Neuronal stem cell (in vitro differentiated cells): ENCODE measurements at places on chromosomes 6 and 20.

- no peak for DNase-seq
These were observed 59.8 kb upstream of the ARMC2 start for GRCh38 chr6:108788416-108788815.

DNA sequence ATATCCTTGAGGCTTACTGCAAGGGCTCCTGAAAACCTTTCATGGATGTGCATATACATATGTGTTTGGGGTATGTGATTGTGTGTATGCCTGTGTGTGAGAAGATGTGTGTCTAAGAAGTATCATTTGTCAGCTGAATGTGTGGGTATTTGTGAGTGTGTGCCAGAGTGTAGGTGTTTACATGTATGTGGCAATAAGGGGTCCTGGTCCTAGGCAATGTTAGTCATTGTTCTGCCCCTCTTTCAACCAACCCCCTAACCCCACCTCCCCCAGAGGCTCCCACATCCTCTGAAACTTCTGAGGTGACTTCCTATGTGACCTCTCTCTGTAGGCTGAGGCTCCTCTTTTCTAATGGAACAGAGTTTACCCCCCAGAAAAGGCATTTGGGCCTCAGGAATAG lies 186.4 kb downstream of the LRFN2 start:
- no peak for DNase-seq

GRCh38 chr6:43736844-43737243 lies 33.2 kb upstream of the VEGFA start:
- DNase-seq: no peak

- no peak for DNase-seq
These were observed 32.9 kb downstream of the PNLDC1 start for GRCh38 chr6:159832946-159833345.

- DNase-seq: no peak
These were observed 33.2 kb upstream of the KIF3B start for GRCh38 chr20:32244150-32244823.

GRCh38 chr6:164520916-164521315 lies 788.5 kb downstream of the C6orf118 start:
- DNase-seq: no peak

DNA sequence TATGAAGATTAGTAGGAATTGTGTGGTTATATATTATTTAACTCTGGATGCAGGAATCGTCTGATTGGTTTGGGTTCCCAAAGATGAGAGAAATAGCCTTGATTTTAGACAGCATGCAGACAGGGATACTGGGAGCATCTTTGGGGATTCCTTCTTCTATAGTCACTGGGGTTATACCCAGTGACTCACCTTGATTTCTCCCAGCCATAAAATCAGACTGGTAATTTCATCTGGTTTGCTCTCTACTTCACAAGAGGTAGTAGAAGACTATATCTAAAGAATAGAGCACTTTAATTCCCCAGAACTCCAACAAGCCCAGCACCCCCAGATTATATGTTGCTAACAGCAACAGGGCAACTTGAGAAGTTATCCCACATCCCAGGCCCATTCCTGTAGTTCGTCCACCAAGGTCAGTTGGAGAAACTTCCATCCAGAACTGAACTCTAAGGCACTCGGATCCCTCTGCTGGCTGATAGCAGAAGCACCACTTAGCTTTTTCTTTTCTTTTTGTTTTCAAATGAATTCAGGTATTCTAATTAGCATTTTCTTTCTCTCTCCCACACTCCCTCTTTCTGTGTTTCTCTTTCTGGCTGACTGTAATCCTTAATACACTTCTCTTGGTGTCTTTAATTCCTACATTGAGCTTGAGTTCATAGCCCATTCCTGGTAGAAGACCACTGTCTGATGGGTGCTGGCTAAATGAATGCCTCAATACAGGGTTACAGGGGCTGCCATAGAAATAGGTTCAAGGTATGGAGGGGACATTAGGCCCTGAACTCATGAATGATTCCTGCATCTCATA lies 20.4 kb upstream of the EFHC1 start:
- peak; percentile 54 for DNase-seq

- no peak for DNase-seq
These were observed 157.0 kb upstream of the SGK1 start for GRCh38 chr6:134474955-134475354.

DNA sequence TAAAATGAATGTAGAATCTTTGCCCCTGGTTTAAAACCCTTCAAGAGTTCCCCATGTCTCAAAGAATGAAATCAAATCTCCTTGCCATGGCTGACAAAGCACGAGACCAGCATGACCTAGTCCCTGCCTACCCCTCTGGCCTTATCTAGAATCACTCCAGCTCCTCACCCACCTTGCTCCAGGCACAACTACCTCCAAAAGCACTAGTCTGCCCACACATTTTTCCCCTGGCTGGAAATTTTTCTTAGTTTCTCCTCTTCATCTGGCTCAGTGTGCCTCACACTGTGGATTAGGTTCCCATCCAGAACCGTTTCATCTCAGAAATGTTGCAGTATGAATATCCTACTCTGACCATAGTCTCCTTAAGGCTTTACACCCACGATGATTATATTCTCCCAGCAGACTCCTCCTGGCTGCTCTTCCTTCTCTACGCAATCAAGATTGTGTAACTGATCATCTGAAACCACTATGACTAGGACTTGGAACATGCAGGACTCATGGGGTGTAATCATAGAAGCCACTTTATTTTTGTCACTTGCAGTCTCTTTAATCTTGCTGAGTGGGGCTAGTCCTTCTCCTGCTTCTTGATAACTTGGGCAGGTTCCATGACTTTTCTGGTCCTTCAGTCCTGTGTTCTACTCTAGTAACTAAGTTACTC lies 7.8 kb upstream of the MRS2 start:
- no peak for DNase-seq

DNA sequence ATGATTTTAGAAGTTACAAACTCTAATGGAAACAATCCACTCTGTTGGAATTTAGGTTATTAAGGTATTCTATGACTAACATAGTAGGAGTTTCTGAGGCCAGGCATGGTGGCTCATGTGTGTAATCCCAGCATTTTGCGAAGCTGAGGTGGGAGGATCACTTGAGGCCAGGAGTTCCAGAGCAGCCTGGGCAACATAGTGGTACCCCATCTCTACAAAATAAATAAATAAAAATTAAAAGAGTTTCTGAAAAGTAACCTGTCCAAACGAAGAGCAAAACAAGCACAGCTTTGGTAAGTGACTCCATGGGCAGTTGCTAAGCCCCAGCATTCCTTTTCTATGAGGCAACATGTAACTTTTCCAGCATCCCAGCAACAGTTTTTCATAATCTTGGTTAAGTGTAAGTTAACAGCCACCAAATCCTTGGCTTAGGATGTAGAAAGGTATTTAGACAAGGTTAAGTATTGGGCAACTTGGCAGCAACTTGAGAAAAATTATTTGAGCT lies 86.3 kb downstream of the SOX4 start:
- no peak for DNase-seq

DNA sequence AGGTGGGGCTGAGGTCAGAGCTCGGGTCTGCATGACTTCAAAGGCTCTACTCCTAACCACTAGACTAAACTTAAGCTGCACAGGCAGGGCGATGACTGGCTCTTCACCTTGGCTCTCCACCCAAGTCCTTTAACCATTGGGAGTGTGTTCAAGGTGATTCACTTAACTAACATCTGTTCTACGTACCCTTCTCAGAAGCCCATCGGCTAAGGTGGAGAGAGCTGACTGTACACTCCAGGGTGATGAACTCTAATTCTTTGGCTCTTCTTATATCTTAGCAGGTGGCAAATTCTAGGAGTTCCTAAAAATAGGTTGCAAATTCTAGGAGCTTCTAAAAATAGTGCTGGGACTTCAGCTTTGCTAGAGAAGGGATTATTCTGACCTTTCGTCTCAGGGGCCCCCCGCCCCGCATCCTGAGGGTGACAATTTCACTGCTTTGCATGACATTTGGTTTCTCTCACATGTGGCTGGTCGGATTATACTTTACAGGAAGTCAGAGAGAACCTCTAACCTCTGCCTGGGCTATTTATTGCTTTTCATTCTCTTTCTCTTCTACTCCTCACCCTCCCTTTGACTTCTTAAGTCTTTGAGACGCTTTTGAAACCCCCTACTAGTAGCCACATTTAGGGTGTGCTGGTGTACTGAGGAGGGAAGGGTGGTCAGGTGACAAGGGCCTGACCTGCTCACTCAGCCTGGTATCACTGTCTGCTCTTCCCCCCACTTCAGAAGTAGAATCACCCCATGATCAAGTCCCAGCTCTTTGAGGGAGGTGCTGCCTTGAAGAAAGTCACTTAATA lies 55.5 kb downstream of the PRDM1 start:
- DNase-seq: no peak

GRCh38 chr6:106966671-106967640 lies 7.6 kb downstream of the CD24 start:
- no peak for DNase-seq

DNA sequence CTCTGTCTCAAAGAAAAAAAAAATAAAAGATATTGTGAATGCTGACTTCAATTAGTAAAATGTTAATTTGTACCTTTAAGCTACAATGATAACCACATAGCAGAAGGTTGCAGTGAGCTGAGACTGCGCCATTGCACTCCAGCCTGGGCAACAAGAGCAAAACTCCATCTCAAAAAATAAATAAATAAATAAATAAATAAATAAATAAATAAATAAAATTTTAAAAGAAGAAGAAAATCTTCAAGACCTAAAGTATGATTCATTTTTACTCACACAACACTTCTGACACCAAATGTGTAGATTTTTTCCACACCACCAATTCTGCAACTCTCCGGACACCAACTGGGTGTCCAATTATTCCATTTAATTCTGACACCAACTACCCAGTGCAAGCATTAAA lies 28.8 kb upstream of the MBOAT1 start:
- no peak for DNase-seq

- peak; percentile 5 for DNase-seq
These were observed 3.7 kb downstream of the FOXF2 start for GRCh38 chr6:1392813-1393640.

GRCh38 chr6:133632906-133633305 lies 256.0 kb upstream of the TCF21 start:
- no peak for DNase-seq

GRCh38 chr6:3804964-3805363 lies 44.2 kb upstream of the FAM50B start:
- DNase-seq: no peak

GRCh38 chr20:51763965-51764602 lies 4.1 kb downstream of the ATP9A start:
- DNase-seq: no peak

DNA sequence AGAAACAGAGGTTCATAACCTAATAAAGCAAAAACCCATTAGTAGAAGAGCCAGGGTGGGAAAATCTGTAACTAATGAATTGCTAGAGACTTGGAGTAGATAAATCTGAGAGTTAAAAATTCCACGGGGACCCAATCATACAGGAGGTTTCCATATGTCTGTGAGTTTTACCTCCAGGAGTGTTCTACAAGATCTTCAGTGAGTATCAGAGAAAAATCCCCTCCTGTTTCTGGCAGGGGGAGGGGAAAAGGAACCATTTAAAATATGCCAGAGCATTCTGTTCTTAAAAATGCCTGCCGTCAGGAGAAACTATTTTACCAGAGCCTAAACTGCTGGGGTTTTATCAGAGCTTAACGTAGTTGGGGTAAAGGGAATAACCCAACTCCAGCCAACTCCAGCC lies 54.0 kb upstream of the PLN start:
- DNase-seq: no peak

- DNase-seq: no peak
These were observed 80.9 kb downstream of the DLL1 start for GRCh38 chr6:170210026-170210390.

GRCh38 chr20:51184289-51184688 lies 161.4 kb upstream of the KCNG1 start:
- no peak for DNase-seq

DNA sequence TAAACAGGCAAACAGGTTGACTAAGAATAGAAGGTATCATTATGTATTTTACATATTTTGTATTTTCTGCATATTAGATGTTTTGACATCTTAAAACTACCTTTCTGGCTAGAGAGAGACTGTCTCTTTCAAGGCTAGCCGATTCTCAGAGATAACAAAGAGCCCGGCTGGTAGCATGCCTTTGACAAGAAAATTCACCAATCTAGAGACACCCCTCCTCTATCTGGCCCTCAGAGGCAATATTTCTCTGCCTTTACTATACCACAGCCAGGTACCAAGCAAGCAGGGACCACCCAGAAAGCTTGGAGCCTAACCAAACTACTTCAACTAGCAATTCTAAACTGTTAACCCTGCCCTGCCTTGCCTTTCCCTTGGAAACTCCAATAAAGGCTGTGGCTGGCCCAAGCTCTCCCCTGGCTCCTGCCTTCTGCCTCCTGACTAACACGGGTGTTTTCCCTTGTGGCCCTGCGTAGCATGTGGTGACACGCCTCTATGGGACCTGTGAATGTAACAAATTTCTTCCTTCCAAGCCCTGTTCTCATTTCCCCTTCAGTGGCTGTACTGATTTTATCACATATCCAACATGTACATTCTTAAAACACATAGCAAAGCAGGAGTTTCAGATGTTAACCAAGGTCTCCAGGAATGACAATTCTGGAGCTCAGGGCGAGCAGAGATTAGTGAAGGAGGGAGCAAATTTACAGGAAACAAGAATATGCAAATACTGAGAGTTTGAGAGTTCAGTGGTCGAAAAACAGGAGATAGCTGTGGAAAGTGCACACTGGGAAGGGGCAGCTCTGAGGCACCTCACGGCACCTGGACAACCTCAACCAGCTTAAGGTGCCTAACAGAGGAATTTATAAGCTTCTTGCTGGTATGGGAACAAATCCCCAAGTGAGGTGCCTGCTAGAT lies 120.8 kb downstream of the BACH2 start:
- DNase-seq: no peak

- DNase-seq: no peak
These were observed 147.3 kb upstream of the BMP5 start for GRCh38 chr6:56022678-56023077.

DNA sequence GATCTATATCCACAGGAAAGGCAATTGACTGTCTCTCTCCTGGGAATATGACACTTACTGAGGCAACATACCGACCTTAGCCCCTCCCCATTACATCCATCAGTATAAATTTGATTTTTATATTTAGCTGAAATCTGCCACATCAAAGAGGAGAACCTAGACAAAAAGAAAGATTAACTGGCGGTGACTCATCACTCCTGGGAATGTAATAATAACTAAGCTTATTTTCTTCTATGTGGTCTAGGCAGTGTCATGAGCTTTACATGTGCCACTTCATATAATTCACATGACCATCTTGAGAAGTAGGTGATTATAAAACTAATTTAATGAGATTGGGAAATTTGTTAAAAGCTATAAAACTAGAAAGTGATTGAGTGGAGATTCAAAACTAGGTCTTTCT lies 520.0 kb upstream of the HS3ST5 start:
- DNase-seq: no peak

DNA sequence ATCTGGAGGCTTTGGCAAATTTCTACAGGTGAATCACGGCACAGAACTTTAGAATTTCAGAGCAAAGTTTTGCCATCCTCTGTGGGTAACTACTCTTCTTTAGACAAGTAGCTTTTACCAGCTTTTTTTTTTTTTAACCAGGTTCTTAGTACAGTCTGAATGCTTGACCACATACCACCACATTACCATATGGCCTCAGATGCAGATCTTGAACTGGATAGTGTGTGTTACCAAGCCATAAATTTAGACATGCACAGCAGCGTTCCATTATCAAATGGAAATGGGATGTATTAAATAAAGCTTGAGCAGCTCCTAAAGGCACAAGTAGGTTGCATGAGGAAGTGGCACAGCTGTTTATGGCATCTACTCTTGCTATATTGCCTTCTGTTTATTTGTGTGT lies 38.3 kb upstream of the PRSS16 start:
- DNase-seq: no peak
